ENCODE measurements at places on chromosomes 6 and 20.

DNA sequence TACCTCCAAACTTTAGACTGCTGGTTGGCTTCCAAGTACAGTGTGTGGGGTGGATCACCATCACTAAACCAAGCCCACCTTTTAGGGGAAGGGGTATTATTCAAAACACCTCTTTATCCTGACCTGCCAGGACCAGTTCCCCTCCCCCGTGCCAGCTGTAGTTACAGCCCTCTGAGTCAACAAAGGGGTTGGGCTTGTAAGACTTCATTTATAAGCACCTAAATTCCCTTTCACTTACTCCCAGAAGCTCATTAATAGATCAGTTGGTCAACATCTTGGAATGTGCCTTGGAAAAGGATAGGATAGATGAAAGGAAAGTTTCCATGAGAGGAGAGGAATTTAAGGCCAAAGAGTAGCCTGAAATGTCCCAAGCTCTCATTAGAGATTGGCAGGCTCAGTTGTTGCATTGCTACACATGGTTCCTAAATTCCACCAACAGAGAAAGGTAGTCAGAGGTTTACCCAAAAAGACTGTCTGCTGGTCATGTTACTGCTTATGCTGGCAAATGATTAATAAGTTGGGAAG is 59.2 kb downstream of the TNFAIP3 start:
- no peak for DNase-seq

DNA sequence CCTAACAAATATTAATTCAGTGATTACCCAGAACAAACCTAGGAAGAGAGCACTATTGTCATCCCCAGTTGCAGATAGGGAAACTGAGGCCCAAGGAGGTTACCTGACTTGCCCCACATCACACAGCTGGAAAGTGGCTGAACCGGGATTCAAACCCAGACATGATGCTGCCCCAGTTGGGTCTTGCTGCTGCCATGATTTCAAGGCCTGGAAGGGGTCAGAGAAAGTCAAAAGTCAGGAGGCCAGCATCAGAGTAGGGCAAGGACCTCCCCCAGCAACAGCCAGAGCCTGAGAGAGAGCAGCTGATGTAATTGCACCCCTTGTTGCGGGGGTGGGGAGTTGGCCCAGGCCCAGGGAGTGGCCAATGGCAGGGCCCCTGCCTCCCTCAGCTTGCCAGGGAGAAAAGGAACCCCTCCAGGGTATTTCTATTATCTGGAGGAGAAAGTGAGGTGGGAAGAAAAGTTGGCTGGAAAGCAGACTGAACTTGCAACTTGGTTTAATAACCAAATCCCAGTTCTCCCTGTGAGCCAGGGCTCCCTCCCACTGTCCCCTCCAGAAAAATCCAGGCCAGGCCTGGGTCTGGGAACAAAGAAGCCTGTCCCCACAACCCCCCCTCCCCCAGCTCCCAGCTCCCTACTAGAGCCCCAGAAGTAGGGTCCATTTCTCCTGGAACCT is 83.6 kb downstream of the MRPL14 start:
- DNase-seq = no peak

- no peak for DNase-seq
Measured at GRCh38 chr6:27280540-27281000, 31.5 kb downstream of the POM121L2 start.

GRCh38 chr20:22904386-22904785 is 130.7 kb upstream of the SSTR4 start:
- DNase-seq = no peak

- no peak for DNase-seq
Measured at GRCh38 chr20:42936482-42936881, 253.2 kb downstream of the PTPRT start.

DNA sequence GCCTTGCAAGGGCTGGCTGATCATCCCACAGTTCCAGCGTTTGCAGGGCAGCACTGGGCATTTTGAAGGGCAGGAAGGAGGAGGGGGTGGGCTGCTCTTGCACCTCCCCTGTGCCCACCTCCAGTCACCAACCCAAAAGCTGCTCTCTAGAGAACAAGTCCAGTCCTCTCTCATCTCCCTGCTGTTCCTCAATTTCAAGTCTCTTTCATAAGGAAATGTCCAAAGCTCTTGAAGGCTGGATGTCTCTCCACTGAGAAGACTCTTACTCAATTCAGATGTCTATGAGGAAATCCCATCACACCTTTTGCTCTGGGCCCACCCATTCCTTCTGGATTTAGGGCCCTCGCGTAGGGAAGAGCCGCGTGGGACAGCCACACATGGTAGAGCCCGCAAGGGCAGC is 31.7 kb downstream of the WRNIP1 start:
- no peak for DNase-seq

DNA sequence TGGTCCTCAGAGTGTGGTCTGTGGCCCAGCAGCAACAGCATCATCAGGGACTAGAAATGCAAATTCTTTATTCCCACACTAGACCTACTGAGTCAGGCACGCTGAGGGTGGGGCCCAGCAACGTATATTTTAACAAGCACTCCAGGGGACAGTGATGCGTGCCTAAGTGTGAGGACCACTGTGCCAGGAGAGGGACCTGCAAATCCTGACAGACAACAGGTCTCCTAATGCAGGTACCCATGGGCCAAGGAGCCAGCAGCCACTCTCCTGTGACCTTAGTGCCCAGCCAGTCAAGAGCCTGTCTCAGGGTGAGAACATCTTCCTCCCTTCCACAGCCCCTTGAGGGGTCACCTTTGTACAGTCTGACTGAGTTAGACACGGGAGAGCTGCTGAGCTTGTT is 8.0 kb upstream of the MYLK2 start:
- DNase-seq = no peak

DNA sequence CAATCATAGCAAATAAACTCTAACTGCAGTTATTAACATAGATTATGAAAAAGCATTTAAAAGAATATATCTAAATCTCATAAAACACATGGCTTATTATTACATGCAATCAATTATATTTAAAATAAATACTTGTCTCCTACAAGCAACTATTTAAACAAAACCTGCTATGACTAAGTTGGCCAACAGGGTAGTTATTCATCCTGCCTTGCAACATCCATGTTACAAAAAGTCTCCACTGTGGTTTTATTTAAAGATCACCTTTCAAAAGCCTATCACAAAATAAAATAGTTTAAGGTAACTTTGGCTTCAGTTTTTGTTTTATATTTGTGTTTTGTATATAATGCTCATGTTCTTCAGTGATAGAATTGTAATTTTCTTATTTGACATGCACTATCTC is 1127.0 kb upstream of the MAP3K7 start:
- DNase-seq = no peak

GRCh38 chr6:148874698-148875293 is 128.0 kb downstream of the UST start:
- DNase-seq = no peak

DNA sequence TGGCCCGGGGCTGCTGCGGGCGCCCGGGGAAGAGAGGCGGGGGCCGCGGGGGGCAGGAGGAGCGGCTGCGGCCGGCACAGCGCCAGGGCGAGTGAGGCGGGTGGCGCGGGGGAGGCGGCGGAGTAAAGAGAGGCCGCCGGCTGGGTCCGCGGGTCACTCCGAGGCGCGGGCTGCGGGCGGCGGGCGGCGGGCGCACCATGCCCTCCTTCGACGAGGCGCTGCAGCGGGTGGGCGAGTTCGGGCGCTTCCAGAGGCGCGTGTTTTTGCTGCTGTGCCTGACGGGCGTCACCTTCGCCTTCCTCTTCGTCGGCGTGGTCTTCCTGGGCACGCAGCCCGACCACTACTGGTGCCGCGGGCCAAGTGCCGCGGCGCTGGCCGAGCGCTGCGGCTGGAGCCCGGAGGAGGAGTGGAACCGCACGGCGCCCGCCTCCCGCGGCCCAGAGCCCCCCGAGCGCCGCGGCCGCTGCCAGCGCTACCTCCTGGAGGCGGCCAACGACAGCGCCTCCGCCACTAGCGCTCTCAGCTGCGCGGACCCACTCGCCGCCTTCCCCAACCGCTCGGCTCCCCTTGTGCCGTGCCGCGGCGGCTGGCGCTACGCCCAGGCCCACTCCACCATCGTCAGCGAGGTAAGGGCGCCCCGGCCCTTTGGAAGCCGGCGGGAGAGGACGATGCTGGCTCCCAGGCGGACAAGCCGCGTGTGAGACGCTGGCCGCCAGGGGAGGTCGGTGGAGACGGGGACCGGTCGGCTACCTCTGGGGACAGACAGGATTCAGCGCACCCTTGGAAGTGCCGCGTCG is at the start of gene SLC22A3:
Gene SLC22A3 (plus strand): TSS at position 156 of the 797 bp plus-strand sequence. CDS start 42 bp downstream, at position 198.
- no peak for DNase-seq

- no peak for DNase-seq
Measured at GRCh38 chr20:32585586-32586127, 524 bp upstream of the NOL4L start.

DNA sequence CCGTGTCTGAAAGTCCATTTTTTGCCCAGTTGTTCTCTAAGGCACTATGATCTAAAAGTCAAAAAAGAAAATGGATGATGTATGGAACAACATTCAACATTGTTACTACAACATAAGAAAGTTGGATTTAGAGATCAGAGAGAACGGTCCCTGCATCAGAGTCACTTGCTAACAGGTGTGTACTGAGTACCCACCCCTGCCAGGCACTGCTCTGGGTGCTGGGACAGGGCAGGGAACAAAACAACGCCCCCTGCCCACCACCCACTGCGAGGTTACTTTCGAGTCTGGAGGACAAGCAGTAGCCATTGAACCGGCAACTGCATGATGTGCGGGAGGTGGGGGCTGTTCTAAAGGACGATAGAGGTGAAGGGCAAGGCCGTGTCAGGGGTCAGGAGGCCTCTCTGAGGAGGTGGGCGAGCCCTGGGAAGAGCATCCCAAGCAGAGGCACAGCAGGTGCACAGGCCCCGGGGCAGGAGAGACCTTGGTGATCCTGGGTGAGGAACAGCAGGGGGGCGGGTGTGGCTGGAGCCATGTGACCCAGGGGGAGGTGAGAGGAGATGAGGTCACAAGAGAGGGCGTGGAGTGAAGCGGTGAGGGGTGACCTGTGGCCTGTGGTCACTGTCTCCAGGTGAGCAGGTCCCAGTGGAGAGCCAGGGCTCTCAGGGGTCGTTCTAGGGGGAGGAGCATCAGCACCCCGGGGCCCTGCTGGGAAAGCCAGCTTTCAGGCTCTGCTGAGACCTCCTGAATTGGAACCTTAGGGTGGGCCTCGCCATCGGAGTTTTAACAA is 197.5 kb upstream of the SULF2 start:
- no peak for DNase-seq

DNA sequence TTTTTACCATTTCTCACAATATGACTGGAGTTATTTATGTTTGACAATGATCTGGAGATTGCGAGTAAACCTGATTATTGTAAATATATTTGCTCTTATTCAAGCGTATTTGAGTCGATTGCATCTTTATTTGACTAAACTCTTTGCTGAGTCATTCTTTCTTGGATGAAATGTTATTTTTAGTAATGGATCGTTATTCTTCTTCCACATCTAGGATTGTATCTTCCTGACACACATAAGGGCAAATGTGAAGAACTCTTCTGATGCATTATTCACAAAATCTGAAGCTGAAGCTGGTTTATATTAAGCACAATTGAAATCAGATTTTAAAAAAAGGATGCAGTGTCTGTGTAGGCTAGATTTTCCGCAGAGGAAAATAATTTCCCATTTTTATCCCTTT is 68.2 kb downstream of the SEL1L2 start:
- no peak for DNase-seq

DNA sequence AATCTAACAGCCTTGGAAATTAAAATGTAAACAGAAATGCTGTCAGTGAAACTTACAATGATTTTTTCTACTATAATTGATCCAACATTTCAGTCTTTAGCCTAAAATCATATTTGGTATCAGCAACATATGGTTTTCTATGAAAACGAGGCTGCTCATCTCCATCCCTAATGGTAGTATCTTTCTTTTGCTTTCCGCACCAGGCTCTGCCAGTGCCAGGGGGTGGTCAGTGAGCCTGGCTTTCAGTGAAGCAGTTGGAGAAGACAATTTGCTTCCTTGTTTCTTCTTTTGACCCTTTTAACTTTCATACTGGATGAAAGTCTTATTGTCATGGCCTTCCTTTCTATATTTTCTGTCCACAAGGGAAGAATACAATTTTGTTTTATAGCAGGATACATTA is 258.4 kb downstream of the ARID1B start:
- DNase-seq = no peak

DNA sequence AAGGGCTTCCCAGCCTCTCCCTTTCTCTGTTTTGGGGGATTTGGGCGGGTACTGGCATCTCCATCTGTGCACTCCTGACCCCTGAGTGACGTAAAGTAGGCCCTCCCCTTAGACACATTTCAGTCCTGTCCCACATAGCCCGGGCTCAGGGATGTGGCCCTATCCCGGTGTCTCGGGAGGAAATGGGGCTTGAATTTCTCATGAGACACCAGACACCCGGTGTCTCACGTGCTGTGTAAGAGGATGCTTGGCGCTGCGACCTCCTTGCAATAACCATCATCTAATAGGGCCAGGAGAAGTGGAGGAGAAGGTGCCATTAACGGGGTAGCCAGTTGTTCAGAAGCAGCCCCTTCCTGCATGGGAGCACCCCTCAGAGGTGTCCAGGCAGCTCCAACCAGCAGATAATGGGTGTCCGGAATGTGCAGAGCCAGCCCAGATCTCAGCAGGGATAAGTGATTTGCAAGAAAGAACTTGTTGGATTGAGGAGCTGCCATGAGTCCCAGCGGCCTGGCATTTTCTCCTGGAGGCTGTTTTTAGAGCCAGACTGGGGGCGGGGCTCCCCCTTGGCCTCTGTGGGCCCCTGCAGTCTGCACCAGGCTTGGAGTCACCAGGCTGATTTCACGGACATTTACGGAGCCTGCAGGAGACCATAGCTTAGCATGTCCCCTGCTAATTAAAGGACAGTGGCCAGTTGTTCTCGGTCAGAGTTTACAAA is 372.0 kb downstream of the PREX1 start:
- DNase-seq = no peak

GRCh38 chr6:160273196-160273595 is 14.6 kb upstream of the SLC22A2 start:
- no peak for DNase-seq

GRCh38 chr6:148565321-148565926 is 181.4 kb upstream of the UST start:
- DNase-seq = no peak

- DNase-seq = no peak
Measured at GRCh38 chr20:16692009-16692408, 37.8 kb upstream of the SNRPB2 start.

DNA sequence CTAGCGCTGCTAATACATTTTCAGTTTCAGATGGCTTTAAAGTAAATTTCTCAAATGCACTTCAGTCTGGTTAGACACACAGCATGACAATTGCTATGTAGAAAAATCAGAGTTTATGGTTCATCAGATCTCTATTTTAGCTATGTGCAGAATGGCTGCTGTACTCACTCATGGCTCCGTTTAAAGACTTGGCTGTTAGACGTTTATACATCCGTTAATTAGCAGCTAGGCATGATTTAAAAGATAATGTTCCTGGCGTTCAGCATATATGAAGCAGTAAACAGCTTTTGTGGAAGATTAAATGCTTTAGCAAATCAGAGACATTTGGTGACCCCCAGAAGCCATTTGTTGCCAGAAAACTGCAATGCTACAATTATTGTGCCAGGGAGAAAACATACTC is 350.0 kb upstream of the MANEA start:
- no peak for DNase-seq

- no peak for DNase-seq
Measured at GRCh38 chr6:106517706-106518105, 111.6 kb downstream of the RTN4IP1 start.

- no peak for DNase-seq
Measured at GRCh38 chr6:117536317-117536716, 53.8 kb downstream of the DCBLD1 start.

- DNase-seq = no peak
Measured at GRCh38 chr6:65416621-65417020, 290.4 kb downstream of the EYS start.

- no peak for DNase-seq
Measured at GRCh38 chr6:152572338-152573088, 64.6 kb downstream of the SYNE1 start.

- DNase-seq = no peak
Measured at GRCh38 chr20:60046011-60046413, 87.8 kb downstream of the CDH26 start.

- DNase-seq = no peak
Measured at GRCh38 chr6:158009114-158009891, 27.6 kb downstream of the SYNJ2 start.

All from activated CD8-positive, alpha-beta memory T cell treated with anti-CD3 and anti-CD28 coated beads for 4 hours (primary cell).